Activated CD4-positive, alpha-beta T cell treated with anti-CD3 and anti-CD28 coated beads, Interleukin-2, Interleukin-6, amounts not matched to agents 100 ng/mL and 50 ng/mL, durations not matched to agents 16 hours and 8 hours (primary cell): ENCODE measurements at places on chromosomes 5 and 9.
A peak's percentile ranks its signal among the peaks of the same experiment; 100 is the strongest.

DNA sequence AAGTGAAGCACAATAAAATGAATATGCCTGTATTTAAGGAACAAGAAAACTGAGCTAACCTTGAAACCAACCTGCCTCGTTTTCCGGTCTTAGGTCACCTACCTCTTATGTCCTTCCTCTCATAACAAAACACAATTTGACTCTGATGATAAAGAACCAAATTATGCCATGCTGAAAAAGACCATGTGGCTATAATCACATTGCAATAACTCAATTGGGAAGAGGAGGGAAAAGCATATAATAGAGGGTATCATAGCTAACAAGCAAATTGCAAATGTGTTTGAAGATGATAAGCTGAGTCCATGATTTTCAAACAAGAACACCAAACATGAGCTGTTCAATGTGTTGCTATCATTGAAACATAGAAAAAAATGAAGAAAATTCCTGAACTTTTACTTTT, 260.8 kb downstream of the PLK2 start:
- no peak for DNase-seq

DNA sequence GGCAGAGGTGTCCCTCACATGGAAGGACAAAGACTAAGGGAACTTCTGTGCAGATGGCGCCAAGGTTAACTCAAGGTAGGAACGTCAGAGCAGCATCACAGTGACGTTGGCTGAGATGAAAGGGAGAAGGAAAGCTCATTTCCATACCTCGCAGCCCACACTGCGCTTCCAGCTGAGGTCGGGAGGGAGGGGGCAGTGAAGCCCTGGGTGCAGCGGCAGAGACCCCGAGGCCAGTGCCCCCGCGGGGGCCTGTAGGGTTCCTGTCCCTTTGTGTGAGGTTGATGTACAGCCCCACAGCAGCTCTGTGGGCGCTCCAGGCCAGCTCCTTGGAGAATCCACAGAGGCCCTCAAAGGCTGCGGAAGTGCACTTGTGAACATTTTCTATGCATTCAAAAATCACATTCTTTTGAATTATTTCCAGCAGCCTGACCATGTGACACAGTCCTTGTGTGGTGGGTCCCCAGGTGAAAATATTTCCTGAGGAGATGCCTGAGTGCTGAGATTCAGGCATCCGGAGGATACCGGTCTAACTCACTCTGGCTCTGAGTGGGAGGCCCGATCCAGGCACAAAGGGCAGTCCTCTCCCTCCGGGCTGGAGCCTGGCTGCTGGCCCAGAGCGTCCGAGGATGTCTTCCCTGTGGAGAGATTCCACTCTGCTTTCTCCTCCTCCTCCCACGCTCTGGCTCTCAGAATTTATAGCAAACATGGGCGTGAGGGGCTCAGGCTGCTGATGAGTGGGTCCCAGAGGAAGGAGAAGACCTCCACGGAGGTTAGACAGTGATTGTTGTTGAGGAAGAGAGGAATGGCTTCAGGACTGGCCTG, 150.7 kb downstream of the ICE1 start:
- DNase-seq: no peak

DNA sequence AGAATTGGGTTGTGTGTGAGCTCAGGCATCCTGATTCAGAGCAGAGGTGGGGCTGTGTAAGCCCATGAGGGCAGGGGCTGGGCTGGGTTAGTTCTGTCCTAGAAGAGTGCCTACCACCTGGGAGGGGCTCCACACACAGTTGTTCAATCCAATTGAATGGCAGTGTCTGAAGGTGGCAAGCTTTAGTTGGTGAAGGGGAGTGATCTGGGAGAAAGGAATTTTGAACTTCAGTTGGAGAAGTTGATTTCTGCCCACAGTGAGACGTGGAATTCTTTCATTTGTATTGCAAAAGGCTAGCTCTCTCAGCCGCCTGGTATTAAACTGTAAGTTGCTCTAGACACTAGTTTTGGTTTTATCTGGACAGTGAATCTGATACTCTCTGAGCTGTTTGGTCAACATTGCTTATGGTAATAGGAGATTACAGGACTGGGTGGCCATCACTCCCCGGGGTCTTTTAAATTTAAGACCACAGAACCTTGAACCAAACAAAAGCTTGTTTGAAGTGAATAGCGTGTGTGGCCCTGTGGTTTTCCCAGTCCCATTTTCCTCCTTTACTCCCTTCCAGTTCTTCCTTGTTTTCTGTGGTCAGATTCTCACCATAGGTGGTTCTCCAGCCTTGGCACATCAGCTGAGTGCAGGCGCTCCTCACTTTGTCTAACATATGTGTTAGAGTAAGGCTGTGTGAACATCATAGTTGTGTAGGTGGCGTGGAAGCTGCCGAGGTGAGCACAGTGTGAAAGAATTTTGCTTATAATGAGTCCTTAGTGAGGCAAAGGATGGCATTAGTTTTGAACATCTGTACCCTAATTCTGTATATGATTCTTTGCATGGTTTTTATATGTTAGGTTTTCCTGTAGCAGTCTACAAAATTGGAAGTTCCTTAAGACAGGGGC, 78.0 kb downstream of the ARHGAP26 start:
- no peak for DNase-seq

DNA sequence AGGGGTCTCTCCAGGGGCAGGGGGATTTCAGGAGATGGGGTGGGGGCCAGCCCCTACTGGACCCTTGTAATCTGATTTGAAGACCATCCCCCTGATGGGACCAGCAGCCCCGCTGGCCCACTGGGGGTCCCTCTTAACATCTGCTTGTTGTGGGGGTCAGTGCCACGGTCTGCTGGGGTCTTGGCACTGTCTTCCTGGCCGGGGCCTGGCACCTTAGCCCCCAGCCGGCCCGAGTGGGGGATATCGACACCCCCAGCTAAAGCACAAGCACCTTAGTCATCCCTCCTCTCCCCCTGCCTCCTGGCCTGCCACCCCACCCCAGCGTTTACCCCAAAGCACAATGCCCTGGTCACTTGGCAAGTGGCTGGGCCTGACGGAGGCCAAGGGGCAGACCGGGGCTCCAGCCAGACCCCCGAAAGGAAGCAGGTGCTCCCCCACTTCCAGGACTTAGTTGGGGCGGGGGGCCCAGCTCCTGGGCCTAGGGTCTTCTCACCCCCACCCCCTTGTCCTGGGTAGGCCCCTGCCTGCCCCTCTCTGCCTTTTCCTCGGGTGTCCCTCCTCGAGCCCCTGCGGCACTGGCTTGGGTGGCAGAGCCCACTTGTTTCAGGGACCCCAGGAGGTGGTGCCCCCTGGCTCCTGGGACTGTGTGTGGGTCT, 1.4 kb upstream of the NFX1 start:
- no peak for DNase-seq

- no peak for DNase-seq
Measured at GRCh38 chr5:83470526-83471404, 779 bp upstream of the VCAN start.

- DNase-seq: peak; percentile 43
Measured at GRCh38 chr9:4298255-4299004, 1.4 kb downstream of the GLIS3 start.

DNA sequence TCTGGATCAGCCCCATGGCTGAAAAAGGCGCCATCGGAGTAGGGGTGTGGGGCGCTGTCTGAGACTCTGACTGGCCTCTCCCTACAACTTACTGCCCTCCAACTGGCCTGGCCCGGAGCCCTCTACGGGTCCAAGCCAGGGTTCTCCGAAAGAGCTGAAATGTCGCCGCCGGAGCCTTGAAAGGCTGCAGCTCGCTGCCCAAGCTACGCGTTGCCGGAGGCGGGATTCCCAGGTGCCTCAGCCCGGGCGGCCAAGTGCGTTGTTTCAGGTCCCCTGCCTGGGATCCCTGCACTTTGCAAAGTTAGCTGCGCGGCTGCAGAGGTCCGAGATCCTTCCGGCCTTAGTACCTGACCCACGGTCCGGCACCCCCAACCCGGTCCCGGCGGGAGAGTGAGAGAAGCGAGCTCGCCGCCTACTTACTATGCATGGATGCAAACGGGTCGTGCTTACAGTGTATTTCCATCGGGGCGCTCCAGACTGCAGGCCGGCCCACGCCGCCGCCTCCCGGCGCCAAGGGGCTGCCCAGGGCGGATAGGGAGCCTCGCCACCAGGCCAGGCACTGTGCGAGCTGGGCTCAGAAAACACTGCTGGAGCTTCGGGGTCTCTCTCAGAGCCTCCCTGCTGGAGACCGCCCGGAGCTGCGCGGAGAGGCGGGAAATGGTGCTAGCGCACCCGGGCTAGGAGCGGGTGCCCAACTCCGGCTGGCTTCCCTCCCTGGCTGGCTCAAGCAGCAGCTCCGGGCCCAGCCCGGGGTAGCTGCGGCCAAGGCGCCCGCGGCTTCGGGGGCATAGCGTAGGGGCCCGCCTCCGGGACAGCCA, 7.7 kb downstream of the PAX5 start:
- no peak for DNase-seq
